ACHN (cell line): ENCODE measurements at places on chromosomes 7 and 10.

GRCh38 chr7:31002256-31002655 is 38.5 kb downstream of the GHRHR start:
- no peak for DNase-seq

- DNase-seq = no peak
Observed at GRCh38 chr10:24180891-24181290, 28.0 kb upstream of the KIAA1217 start.

- DNase-seq = no peak
Observed at GRCh38 chr10:46270086-46270811, 16.5 kb upstream of the ANTXRL start.

- DNase-seq = peak; percentile 75
Observed at GRCh38 chr10:104045151-104046089, 40.3 kb downstream of the COL17A1 start.

- no peak for DNase-seq
Observed at GRCh38 chr10:6025683-6026255, 36.4 kb downstream of the IL2RA start.

- no peak for DNase-seq
Observed at GRCh38 chr7:150968734-150969372, 9.3 kb downstream of the KCNH2 start.

DNA sequence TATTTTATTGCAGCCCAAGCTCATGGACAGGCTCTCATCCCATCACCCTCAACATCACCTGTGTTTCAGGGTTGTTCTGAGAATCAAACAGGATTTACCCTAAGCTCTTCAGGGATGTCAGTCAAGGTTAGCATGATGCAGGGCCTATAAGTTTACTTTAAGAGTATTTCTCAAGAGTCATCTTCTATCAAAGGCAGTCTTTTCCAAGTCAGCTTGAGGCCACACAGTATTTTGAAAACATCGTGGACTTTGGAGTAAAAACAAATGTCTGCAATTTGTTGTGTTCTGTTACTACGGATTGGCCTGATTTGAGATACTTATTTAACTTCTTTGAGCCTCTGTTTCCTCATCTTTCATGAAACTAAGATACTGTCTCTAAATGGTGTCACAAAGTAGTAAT is 42.0 kb upstream of the NRP1 start:
- no peak for DNase-seq

DNA sequence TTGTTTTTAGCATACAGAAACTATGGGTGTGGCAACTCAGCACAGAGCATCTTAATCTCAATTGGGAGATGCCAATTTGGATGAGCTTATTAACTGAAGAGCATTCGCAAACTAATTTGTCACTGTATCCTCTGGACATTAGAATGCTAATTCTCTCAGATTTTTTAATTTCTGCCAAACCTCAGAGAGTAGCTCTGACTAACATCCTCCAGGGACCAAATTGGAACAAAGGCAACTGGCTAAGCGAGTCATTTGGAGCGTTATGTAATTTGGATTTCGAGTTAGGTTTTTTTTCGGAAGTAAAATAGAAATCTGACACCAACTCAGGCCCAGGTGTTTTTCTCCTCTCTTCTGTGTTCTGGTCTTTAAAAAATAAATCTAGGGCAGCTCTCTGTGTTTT is 201.9 kb downstream of the BMPER start:
- no peak for DNase-seq

GRCh38 chr10:62810156-62810902 is 5.8 kb downstream of the ADO start:
- DNase-seq = no peak

GRCh38 chr7:48875045-48875916 is 49.1 kb upstream of the CDC14C start:
- DNase-seq = peak; percentile 53

DNA sequence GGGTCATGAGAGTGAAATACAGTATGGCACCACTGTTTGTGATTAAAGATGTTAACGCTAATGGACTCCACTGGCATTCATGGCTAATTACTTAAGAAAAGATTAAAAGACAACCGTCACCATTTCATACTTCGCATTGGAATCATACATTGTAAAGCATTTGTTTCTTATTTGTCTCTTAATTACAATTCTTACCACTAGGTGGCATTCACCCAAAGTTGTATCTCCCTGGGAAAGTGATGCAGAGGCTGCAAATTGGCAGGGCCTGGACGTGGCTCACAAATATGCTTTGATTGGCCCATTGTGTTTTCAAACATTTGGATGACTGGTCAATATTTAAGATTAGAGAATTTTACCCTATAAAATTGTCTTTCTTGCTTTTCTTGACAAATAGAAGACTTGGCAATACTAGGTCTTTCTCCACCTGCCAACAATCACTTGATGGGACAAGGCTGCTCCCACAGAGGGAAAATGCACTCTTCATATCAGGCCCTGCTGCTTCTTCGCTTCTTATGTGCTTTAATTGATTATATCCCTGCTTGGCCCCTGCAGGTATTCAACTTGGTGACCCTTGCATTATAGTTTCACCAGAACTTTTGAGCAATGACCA is 72.1 kb upstream of the STARD3NL start:
- peak; percentile 78 for DNase-seq

- DNase-seq = no peak
Observed at GRCh38 chr7:155816192-155816508, 3.9 kb upstream of the SHH start.

DNA sequence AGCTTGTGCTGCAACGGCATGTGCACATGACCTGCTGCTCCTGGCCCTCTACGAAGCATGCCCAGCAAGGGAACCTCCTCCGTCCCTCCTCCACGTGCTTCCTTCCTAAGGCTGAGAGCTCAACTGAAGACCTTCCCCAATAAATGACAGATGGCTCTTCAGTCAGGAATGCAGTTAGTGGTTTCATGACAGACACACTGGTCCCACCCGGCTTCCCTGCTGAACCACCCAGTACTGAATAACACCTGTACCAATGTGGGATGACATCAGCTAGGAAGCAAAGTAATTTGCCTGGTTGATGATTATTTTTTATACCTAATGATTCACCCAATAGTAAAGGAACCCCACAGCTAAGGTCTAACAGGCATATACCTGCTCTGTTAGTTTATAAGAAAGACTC is 69.1 kb downstream of the SCRN1 start:
- no peak for DNase-seq

- DNase-seq = no peak
Observed at GRCh38 chr7:149254181-149254858, 7.7 kb upstream of the ZNF783 start.

GRCh38 chr10:21534280-21534586 is 201 bp downstream of the MLLT10 start:
- DNase-seq = no peak

- no peak for DNase-seq
Observed at GRCh38 chr7:64310426-64310825, 3.3 kb upstream of the ZNF736 start.

DNA sequence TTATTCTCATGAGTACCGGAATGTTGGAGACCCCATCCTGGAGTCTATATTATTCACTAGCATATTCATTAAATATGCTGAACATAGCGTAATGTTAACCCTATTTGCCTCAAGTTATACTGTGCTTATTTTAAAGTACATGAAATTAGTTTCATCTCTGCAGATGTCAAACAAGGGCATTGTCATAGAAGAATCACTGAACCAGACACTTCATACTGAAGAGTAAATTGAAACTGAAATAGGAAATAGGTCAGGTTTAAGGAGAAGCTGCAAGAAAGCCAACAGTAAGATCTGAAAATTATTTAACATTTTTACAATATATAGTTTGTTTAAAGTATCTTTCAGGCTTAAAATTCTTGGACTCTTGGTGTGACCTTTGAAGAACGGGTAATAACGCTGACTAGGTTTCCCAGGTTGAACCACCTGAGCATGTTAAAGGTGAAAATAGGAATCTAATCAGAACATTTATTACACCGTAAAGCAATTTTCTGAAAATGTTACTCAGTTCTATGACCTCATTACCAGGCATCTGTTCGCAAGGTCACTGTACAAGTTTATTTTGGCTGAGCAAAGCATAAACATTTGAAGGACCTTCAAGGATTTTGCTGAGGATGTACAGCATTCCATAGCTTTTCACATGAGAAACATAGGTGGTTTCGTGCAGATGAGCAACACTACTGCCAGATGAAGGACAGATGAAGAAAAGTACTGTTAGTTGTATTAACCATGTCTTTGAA is 82.7 kb downstream of the REEP3 start:
- no peak for DNase-seq

DNA sequence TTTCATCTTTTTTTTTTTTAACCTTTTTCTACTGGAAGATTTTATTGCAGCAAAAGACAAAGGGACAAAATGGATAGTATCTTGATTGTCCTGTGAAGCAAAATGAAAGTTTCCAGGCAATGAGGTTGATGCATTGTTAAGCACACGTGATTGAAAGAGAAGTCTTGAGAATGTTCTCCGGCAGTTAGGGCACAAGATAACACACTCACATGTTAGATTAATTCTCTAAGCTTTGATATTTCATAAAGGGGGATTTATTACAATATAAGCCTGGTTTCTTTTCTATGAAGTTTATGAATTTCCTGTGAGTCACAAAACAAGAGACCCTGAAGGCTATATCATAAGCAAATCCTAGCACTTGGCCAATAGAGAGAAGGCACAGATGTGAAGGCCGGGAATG is 93.4 kb upstream of the ARMC3 start:
- no peak for DNase-seq

GRCh38 chr7:38308140-38308539 is 34.7 kb upstream of the TARP start:
- DNase-seq = no peak

GRCh38 chr7:2049782-2050510 is 182.8 kb downstream of the MAD1L1 start:
- DNase-seq = no peak

DNA sequence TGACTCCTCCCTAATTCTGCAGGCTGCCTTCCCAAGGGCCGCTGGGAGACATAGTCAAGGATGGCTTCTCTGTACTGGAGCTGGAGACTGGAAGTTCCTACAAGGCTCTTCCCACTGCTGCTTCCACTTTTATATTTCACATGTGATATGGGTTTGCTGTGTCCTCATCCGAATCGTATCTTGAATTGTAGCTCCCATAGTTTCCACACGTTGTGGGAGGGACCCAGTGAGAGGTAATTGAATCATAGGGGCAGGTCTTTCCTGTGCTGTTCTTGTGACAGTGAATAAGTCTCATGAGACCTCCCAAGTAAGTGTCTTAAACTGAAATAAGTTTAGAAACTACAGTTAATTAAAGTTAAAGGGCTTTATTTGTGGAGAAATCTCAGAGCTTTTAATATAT is 47.0 kb upstream of the BICC1 start:
- DNase-seq = peak; percentile 15

- no peak for DNase-seq
Observed at GRCh38 chr10:71713135-71714030, 6.2 kb downstream of the C10orf105 start.

DNA sequence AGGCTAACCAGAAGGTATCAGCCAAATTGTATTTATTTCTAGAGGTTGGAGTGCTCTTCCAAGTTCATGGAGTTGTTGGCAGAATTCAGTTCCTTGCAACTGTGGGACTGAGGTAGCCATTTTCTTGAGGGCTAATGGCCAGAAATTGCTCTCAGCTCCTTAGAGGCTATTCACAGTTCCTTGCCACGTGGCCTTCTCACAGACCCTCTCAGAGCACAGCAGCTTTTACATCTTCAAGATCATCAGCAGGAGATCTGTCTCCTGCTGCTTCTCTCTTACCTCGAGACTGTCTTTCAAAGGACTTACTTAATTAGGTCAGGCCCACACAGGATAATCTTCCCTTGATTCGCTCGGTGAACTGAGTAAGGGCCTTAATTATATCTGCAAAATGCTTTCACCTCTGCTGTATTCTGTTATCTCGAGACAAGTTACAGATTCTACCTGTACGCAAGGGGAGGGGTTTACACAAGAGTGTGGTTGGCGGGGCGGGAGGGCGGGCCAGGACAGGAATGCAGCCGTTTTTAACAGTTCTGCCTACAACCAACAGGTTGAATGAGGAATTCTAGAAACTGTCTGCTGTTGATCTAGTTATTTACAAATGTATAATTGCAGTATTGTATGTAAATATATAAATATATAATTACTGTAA is 15.0 kb downstream of the MIOS start:
- no peak for DNase-seq

DNA sequence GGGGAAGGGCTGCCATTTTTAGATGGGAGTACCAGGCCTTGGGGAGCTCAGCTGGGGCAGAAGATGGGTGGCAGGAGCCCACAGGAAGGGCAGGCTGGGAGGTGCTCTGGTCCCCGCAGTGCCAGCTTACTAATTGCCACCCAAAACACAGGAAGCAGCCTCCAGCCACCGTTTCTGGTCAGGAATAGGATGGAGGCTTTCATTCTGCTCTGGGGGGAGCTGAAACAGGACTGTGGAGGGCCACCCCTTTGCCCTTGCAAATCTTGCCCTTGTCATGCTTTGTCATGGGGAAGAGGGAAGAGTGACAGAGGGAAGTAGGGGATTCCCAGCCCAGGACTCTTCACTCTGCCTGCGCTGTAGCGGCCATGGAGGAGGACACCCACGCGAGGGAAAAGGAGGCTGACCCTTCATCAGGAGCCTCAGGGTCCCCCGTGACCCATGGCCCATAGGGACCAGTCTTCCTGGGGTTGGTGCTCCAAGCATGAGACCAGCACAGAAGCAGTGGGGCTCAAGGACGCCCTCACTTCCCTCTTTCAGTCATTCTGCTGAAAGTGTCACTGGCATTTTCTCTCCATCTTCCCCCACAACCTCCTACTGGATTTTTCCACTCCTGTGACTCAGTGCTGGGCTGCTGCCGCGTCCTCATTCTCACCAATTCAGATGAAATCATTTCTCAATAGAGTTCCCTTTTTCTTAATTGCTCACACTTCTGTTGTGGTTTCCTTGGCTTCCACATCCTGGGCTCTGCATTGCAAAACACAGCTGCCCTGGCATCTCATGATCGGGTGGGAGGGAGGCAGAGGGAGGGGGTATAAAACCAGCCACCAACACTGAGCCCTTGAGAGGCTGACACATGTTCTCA is 61.9 kb downstream of the MKI67 start:
- no peak for DNase-seq

DNA sequence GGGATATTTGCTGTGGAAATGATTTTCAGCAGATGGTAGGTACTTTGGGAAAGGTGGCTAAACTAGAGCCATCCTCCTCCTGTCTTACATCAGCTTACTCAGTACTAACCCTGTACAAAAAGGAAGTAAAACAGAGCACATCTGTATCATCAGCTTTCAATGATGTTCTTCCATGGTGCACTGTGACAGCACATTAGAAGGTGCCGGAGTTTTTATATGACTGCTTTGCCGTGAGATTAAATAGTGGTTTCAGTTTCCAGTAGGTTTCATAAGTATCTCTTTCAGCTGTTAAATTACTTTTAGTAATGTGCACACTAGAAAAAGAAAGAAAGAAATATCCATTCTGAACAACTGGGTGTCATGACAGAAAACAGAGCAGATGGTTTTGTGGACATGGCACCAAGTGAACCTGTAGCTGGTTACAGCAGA is 86.5 kb downstream of the ARID5B start:
- no peak for DNase-seq
